ENCODE measurements at places on chromosomes 2 and 18.
A peak's percentile ranks its signal among the peaks of the same experiment; 100 is the strongest.

DNA sequence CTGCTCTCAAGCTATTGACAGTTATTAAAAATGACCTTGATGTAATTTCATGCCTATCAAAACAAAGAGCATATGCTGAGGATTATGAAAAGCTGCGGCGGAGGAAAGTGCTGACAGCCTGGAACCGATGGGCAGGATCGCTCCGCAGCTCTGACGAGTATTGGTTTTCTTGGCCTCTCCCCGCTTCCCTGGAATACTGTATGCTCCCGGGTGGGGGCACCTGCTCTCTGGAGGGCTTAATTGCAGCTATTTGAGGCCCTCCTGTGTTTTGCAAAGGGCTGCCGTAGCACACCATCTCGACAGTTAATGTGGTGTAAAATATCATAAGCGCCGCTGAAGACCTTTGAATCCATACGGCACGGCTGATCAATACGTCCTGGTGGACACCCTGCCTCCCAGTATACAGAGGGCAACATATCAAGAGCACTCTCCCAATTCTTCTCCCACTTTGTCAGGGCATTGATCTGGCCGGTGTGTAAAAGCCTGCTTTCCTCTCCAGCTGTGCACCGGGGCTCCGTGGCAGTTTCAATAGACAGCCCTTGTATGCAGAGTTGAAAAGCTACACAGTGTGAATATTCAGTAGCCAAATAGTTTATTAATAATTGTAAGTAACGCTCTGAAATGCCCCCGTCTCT is 662.4 kb downstream of the GALR1 start:
- DNase-seq: no peak

DNA sequence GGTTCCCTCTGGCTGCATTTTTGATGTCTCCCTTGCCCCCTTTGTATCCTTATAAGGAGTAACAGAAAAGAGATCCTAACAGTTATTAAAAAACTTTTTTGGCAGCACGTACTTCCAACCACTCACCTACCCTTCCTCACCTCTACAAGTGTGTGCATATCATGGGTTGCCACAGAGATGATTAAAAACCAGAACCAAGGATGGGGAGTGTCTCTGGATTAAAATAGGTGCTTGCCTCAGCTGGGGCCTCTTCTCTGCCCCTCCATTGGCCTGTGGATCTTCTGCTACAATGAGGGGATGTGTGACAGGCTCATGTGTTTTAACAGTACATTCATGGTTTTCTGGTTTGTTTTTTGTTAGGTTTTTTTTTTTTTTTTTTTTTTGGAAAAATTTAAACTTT is 160.8 kb downstream of the FHOD3 start:
- DNase-seq: no peak

- peak; percentile 17 for DNase-seq
Measured at GRCh38 chr2:208929139-208929864, 494.5 kb upstream of the MAP2 start.

- no peak for DNase-seq
Measured at GRCh38 chr2:2886922-2887321, 490.7 kb downstream of the EIPR1 start.

- DNase-seq: peak; percentile 43
Measured at GRCh38 chr2:168169097-168169745, 78.2 kb downstream of the STK39 start.

- DNase-seq: no peak
Measured at GRCh38 chr2:73821669-73822068, 7.1 kb upstream of the STAMBP start.

GRCh38 chr2:33785201-33786106 is 186.4 kb upstream of the FAM98A start:
- no peak for DNase-seq

- DNase-seq: peak; percentile 47
Measured at GRCh38 chr2:160606341-160606740, 112.7 kb upstream of the RBMS1 start.

DNA sequence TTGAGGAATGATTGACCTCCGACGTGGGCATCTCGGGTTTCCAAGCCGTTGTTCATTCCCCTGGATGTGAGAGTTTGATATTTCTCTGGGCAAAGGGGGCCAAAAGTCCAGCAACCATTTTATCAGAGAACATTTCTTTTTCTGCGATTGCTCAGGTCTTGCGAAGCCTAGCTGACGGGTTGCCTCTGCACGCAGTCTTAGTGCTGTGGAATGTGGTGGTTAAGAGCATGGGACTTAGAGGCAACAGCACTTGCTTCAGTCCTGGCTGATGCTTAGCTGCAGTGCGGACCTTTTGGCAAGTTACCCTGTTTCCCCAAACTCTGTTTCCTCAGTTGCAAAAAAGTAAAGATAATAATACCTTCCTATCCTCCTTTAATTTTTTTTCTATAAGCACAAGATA is 45.0 kb downstream of the FAP start:
- DNase-seq: peak; percentile 39
